Stimulated activated CD4-positive, alpha-beta T cell treated with anti-CD3 and anti-CD28 coated beads, Interleukin-1b, Interleukin-23, amount 100 ng/mL, for 4 hours (primary cell): ENCODE measurements at places on chromosomes 6 and 20.

DNA sequence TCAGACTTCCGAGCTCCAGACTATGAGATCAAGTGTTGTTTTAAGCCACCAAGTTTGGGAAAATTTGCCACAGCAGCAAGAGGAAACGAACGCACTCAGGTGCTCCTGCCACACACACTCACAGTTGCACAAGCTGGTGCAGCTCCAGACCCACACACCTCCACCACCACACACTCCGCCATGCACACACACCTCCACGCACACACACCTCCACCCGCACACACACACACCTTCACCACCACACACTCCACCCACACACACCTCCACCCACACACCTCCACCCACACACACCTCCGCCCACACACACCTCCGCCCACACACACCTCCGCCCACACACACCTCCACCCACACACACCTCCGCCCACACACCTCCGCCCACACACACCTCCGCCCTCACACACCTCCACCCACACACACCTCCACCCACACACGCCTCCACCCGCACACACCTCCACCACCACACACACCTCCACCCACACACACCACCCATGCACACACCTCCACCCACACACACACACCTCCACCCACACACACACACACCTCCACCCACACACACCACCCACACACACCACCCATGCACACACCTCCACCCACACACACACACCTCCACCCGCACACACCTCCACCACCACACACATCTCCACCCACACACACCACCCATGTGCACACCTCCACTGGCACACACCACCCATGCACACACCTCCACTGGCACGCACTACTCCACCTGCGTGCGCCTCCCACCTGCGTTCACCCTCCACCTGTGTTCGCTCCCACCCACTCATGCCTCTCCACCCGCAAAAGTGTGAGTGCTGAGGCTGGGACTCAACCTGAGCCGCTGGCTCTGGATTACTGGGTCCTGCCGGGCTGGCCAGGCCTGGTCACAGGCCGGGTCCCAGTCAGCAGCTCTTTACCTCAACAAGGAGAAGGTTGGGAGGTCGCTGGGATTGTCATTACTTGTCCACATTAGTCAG is 175.6 kb downstream of the BMP7 start:
- DNase-seq, result no peak

DNA sequence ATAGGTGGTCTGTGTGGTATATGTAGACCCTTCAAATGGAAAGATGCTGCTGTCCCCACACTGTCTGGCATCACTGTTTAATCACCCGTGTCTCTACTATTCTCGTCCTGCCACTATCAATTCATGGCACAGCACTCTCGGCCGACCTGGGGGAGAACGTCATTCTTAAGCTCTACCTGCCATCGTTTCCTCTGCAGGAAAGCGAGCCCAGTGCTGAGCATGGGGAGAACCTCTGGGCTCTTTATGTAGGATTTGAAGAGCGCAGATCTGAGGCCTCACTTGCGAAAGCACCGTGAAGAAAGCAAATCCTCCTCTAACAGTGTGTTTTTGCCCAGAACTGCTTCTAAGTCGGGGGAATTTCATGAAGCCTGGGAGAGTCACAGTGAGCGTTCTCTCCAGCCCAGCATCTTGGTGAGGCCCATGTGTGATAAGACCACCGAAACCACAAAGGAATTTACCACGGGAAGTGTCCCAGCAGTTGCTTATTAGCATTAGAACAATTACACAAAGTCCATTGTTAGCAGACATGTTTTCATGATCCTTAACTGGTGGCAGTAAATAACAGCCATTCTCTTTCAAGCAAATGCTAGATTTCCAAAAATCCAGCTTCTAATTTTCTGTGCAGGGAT is 124.3 kb downstream of the SCML4 start:
- DNase-seq, result no peak

GRCh38 chr6:41559655-41560427 is 13.7 kb downstream of the FOXP4 start:
- no peak for DNase-seq

DNA sequence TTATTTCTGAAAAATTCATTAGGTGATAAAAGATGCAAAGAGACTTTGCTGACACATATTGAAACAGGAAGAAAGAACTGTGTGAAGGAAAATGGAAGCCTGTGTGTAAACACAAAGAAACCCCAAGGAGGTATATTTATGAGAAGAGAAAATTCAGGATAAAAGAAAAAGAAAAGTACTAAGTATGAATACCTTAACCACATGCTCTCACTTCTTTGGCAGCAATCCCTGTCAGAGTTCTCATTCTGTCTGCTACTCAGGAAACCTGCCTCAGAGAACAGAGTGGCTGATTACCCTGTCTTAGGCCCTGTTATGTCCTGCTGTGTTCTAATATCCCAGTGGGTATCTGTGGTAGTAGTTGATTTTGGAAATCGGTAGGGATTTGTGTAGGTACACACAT is 457.9 kb downstream of the TBC1D32 start:
- no peak for DNase-seq

GRCh38 chr20:13009682-13010406 is 1.1 kb downstream of the SPTLC3 start:
- no peak for DNase-seq

GRCh38 chr6:153994811-153995210 is 44.2 kb upstream of the OPRM1 start:
- DNase-seq, result no peak

GRCh38 chr6:27777126-27777525 is 135.1 kb downstream of the OR2B2 start:
- DNase-seq, result no peak

DNA sequence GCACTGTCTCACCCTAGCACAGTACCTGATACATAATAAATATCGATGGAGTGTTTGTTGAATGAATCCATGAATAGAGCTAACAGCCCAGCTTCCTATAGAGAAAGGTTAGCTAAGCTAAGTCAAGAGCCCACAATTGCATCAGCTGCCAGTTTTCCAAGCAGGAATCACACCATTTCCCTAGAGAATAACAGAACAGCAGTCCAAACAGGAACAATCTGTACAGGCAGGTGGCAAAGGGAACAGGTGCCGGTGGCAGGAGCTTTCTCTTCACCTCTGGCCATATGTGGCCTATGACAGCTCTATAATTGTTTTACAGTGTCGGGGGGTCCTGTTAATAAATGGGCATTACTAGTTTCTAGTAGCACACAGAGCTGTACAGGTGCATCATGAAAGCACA is 38.8 kb downstream of the ISM1 start:
- no peak for DNase-seq

DNA sequence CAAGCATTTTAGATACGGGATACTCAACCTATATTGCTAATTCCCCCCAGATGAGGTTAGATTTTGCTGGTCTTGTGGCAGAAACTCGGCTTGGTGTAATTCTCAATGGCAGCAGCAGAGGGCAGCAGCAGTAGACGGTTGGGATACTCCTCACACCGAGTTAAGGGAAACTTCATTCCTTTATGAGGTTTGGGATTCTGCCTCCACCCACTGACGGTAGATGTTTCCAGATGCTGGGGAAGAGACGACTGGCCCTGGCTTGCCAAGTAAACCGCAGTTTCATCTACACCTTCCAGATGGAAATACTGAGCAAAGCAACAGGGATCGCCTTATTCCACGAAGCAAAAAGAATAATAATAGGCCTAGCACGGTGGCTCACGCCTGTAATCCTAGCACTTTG is 8.2 kb upstream of the TBC1D7 start:
- DNase-seq, result peak; percentile 62

- DNase-seq, result no peak
Measured at GRCh38 chr6:168060521-168060931, 18.5 kb downstream of the FRMD1 start.

GRCh38 chr6:163872335-163872734 is 457.8 kb downstream of the QKI start:
- DNase-seq, result no peak

DNA sequence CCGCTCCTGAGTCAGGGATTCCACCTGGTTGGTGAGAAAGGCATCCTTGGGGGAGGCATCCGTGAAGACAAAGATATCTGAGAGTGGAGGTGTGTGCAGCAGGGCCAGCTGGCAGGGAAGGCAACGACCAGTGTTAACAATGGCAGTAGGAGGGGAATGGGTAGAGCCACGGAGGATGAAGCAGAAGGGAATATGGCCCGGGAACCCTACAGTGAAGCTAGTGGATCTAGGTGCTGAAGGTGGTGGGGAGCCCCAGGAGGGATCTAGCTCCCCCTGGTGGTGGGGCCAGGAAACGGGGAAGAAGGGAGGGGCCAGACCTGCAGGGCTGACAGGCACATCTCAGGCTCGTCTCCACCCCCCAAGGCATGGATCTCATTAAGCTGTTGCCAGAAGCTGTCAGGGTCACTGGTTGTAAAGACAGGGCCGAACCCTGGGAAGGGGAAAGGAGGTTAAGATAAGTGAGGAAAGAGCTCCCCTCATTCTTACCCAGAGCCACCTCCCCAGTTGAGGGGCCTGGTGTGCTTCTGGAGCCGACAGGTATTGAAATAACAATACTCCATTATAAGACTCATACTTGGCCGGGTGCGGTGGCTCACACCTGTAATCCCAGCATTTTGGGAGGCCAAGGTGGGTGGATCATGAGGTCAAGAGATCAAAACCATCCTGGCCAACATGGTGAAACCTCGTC is 7.3 kb downstream of the VWA7 start:
- peak; percentile 70 for DNase-seq

DNA sequence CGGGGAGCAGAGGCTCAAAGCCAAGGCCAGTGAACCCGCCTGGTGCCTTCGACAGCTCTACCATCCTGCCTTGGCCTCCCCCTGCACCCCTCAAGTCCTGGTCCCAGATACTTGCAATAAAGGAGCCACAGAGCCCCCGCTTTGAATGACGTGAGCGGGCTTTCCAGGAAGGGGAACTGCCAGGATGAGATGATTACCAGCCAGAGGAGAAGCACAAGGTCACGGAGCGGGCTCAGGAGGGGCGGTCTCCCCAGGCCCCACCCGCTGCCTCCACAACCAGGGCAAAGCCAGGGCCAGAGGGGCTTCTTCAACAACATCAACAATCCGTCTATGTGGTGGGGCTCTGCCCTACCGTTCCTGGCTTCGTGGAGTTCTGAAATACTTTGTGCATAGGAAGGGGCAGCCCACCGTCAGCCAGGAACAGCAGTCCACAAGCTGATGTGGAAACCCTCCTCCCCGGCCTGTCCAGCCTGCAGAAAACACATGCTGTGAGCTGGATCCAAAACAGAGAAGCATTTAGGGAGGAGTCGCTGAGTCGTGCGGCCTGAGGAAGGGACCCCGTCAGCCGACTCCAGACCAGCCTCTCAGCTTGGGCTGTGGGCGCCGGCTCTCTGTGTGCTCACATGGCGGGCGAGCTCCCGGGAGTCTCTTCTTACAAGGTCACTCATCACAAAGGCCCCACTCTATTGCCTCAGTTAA is 392.5 kb downstream of the CDH4 start:
- no peak for DNase-seq

DNA sequence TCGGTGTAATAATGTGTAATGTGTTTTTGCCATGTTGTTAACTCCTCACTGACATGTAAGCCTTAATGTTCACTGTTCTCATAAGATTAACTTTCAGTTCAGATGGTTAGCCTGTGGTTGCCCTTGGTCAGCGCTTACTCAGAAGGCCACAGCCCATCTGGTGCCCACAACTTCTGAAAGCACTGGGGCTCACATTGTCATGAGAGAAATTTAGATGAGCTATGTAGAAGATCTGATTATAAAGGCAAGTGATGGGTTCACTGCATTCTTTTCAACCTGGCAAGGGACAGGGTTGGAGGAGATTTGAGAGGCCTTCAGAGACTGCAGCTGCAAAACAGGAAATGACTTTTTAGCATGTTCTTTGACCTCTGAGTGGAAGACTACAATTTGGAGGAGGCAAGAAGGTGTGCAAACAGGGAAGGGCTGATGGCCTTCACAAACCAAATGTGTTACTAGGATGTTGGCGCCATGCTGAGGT is 242.3 kb upstream of the SUPT3H start:
- no peak for DNase-seq

GRCh38 chr6:49001856-49002541 is 461.1 kb downstream of the MMUT start:
- DNase-seq, result no peak

DNA sequence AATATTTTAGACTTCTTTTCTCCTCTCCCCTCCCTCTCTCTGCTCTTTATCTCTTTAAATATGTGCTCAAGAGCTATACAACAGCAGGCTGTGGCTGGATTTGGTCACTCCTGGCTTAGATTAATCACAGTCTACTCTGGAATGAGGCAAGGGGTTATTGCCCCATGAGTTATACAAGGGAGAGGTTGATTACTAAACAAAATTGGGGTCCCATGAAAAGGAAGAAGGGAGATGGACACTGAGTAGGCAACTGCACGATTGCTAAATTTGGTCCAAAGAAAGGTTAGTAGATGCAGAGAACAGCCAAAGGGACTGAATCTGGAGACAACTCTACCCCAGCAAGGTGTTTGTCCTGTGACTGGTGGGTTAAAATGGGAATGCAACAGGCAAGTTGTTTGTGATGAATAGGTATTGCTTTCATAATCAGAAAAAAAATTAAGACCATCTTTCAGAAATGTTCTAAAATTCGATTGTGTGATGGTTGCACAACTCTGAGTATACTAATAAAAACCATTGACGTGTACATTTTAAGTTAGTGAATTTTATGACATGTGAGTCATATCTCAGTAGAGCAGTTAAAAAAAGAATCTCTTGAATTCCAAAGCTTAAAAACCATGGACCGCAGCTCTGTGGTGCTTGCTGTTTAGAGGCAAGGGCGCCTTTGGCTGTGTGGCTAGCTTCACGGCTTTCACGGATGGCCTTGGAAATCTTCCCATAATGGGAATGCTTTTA is 57.1 kb downstream of the KIZ start:
- DNase-seq, result no peak

GRCh38 chr6:105995391-105995865 is 90.7 kb upstream of the PRDM1 start:
- no peak for DNase-seq

GRCh38 chr6:125742464-125743120 is 6.8 kb upstream of the HEY2 start:
- no peak for DNase-seq

DNA sequence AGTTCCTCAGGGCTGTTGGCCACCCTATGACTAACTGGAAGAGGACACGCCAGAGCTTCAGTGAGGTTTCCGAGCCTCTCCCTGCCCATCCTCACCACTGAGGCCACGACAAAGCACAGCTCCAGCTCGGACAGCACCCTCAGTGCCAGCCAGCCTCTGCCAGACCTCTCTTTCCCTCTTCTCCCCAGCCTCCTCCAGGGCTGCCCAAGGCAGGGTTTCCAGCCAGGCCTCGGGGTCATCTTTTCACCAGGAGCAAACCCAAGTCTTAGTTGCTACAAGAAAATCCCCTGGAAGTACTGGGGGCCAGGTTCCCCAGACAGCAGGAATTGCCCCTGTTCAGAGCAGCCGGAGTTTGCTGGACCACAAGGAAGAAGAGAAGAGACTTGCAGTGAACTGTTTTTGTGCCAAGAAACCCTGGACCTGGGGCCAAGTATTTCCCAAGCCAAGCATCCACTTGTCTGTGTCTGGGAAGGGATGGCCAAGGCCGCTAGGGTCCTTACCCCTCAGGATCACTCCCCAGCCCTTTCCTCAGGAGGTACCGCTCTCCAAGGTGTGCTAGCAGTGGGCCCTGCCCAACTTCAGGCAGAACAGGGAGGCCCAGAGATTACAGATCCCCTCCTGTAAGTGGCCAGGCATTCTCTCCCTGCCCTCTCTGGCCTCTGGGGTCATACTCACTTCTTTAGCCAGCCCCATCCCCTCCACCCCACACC is 41.6 kb downstream of the PLAGL2 start:
- DNase-seq, result no peak
